ENCODE measurements at places on chromosomes 16 and 17.

GRCh38 chr16:31436221-31437045 lies 6.2 kb downstream of the ZNF843 start:
- no peak for DNase-seq

DNA sequence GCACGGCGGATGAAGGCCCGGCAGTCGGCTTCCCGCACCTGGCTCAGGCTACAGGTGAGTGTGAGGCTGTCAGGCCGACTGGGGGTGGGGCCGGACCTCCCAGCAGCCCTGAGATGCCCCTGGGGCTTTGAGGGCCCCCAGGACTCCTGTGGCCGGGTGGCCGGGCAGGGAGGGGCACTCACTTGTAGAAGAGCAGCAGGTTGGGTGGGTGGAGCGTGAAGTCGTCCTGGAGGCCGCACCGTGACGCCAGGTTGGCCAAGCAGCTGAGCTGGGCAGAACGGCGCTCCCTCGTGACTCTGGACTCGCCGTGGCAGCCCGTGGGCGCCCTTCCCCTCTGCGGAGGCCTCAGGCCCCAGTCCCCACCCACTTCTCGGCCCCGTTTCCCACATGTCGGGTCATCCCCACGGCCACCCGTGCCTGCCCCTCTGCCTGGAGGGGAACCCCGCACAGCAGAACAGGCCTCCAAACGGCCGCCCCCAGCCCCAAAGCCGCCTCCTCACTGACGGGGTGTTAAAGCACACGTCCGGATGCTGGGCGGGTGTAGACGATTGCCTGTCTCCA lies 12.9 kb downstream of the RPUSD1 start:
- no peak for DNase-seq

- no peak for DNase-seq
Measured at GRCh38 chr16:66920924-66921680, 2.4 kb upstream of the CDH16 start.

DNA sequence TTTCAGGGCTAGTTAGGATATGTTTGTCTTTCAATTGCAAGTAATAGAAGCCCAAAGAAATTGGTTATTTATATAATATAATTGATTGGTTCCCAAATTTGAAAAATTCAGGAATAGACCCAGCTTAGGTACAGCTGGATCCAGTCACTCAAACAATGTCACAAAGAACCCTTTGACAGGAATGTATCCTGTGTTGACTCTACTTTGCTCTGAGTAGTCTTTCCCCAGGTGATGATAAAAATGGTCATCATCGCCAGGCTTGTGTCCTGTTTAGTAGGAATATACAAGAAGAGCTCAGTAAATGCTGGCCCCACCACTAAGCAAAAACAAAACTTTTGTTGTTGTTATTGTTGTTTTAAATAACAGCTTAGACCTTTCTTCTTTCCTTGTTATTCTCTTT lies 35.0 kb downstream of the MAPT start:
- no peak for DNase-seq

DNA sequence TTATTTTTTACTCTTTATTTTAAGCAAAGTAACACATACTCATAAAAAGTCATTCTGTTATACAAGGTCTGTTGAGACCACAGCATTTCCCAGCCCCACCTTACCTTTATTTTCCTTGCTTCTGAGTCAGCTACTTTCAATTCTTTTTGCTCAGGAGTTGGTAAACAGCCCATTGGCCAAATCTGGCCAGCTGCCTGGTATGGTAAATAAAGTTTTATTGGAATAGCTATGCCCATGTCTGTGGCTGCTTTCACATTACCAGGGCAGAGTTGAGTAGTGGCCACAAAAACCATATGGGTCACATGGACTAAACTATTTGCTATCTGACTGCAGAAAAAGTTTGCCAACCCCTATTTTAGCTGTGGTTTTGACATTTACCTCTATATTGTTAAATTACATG lies 3.4 kb upstream of the NSRP1 start:
- DNase-seq: no peak

GRCh38 chr17:45256114-45256966 lies 5.6 kb downstream of the SPATA32 start:
- no peak for DNase-seq

DNA sequence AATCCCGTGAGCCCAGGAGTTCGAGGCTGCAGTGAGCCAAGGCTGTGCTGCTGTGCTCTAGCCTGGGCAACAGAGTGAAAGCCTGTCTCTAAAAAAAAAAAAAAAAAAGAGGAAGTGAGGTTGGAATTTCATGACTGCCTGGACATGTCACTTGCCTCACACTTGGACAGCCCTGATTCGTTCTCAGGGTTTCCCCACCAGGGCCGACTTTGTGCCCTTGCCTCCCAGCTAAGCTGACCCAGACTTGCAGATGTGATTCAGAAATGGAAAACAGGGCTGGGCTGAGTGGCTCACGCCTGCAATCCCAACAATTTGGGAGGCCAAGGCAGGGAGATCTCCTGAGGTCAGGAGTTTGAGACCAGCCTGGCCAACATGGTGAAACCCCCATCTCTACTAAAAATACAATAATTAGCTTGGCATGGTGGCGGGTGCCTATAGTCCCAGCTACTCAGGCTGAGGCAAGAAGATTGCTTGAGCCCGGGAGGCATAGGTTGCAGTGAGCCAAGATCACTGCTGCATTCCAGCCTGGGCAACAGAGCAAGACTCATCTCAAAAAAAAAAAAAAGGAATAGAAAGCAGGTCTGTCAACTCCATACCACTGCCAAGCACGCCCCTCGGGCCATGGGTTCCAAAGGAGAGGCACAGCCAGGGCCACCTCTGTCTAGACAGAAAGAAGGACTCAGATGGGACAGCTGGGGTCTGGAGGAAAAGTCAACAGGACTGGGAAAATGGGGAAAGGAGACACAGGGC lies 46.9 kb downstream of the SOCS1 start:
- DNase-seq: no peak

GRCh38 chr16:46427340-46428107 lies 193.7 kb downstream of the SHCBP1 start:
- no peak for DNase-seq

GRCh38 chr17:68103148-68103547 lies 67.6 kb downstream of the KPNA2 start:
- DNase-seq: no peak

DNA sequence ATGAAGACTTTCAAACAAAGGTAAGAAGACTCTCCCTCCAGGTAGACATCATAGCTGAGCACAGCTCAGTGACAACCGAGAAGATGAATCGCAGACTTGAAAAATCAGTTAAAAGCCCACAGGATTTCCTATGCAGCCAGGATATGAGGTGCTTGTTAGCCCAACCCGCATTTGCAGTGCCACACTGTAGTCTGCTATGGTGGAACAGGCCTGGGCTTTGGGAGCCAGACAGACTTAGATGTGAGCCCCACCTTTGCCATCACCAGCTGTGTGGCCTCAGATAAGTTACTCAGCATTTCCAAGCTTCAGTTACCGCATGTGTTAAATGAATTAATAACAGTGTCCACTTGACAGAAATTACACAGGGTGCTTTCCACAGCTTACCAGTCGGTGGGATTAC lies 204.4 kb upstream of the HS3ST3A1 start:
- no peak for DNase-seq

DNA sequence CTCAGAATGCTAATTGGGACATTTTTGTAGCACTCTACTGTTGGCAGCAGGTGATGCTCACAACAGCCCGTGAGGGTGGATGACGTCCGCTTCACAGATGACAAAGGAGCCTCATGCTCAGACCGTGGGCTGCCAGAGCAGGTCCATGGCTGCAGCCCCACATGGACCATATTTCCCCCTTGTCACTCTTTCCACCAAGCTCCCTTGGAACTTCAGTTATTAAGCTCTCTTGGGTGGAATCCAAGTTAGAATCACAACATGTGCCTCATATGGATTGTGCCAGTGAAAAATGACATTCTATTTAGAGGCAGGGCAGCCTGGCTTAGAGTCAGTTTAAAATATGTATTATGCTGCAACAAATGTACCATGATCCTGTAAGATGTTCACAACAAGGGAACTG lies 33.2 kb upstream of the STH start:
- no peak for DNase-seq
